ENCODE measurements at places on chromosomes 6 and 20.

DNA sequence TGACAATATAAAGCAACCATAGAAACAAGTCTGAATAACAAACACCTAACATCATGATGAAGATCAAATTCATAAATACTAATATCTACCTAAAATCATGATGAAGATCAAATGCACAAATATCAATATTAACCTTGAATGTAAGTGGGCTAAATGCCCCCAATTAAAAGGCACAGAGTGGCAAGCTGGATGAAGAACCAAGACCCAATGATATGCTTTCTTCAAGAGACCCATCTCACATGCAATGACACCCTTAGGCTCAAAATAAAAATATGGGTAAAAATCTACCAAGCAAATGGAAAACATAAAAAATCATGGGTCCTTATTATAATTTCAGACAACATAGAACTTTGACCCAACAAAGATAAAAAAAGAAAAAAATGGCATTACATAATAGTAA, 578.5 kb upstream of the PTCHD4 start:
- no peak for DNase-seq

GRCh38 chr6:76441875-76442274, 369.4 kb upstream of the IMPG1 start:
- no peak for DNase-seq

GRCh38 chr6:87297119-87297518, 25.3 kb upstream of the SMIM8 start:
- no peak for DNase-seq

DNA sequence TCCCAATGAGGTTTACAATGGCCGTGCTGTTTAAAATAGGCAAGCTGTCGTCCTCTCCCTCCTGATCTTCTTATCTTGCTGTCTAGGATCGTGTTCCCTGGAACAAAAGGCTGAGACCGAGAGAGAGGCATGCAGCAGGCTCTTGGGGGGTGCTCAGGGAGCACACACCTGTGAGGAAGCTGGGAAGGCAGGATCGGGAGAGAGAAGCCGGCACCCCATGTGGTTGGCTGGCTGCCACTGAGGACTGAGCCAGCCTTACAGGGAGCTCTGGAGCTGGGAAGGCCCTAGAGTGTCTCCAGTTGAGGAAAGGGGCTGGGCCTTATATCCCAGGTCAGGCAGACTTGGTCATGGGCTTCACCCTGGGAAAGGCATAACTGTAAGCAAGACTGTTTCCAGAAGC, 184.2 kb downstream of the LY86 start:
- no peak for DNase-seq

DNA sequence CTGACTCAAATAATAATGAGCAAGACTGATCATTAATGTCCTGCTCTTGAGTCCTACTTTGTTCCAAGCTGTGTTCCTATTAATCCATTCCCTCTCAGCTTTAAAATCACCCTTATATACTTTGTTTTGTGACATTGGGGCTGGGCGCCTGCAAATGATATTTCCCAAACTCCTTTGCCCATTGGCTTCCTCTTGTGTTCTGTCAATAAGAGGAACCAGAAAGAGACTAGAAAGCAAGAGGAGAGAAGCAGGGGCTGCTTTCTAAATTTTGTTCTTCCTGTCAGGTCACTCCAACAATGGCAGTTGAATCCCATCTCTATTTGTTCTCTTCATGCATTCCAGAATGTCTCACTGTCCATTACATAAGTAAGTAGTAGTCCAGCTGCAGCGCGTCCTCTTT, 21.6 kb upstream of the TRIM27 start:
- DNase-seq: no peak

- DNase-seq: no peak
These were observed 19.8 kb downstream of the GCM1 start for GRCh38 chr6:53128842-53129241.

DNA sequence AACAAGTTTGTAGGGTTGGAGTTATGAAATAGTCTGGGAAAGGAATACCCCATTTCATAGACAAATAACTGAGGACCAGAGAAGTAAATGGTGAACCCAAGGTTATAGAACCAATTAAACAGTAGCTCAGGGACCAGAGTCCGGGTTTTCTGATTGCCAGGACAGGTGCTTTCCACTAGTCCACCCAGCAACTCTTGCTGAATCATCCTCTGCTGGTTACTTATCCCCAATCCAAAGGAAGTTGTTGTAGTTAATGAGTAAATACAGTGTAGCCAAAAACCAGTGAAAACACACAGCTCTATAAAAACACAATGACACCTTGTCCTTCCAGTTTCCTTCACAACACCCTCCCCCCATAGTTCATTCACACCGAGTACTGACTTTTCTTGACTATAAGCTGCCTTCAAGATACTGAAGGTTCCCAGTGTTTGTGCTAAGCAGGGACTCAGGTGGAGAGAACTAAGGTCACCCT, 766 bp upstream of the TINAG start:
- no peak for DNase-seq

DNA sequence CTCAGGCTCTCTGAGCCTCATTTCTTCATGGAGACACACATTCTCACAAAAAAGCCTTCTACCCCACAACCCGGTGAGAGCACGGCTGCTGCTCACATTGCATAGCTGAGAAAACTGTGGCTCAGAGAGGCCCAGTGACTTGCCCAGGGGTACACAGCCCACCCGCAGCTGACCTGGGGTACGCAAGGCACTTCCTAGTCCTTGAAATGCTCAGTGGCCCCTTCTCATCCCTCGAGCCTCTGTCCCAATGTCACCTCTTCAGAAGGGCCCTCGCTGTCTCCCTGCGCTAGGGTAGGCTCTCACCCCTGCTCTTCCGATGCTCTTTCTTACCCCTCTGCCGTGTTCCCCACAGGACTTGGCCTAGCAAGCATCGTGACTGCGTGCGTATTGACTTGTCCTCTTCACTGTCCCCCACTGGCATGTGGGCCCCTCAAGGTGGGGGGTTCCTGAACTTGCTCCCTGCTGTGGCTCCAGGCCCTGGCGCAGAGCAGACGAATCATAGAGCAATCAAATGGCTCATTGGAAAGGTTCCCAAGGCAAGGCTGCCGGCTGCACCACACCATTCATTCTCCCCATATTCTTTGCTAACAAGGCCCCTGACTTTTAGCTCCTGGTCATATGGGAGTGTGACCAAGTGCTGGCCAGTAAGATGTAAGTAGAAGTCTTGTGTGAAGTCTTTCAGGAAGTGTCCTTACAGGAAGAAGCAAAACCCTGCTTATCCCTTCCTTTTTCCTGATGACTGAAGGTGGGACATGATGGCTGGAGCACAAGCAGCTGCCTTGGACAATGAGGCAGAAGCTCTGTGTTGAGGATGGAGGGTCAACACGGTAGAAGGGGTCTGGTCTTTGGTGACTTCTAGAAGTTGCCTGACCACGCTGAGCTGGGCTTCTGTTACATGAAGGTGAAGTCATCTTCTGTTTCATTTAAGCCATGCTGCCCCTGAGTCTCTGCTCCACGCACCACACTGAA, 22.7 kb downstream of the PCK1 start:
- DNase-seq: no peak

- no peak for DNase-seq
These were observed 293.7 kb downstream of the BTBD3 start for GRCh38 chr20:12211361-12211760.

GRCh38 chr20:10174400-10174799, 44.2 kb upstream of the SNAP25 start:
- no peak for DNase-seq

DNA sequence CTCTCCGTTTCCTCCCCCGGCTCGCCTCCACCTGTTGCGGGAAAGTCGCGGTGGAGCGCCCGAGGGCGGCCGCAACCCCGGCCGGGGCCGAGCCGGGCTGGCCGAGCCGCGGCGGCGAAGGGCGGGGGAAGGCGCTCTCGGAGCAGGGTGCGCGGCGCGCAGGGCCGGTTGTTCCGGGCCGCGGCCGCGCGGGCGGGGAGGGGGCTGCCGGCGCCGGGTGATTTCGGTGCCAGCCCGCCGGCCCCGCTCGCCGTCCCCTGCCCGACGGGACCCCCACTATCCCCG, 235 bp downstream of the MAP7 start:
- no peak for DNase-seq

- DNase-seq: no peak
These were observed 97.5 kb downstream of the ARMC2 start for GRCh38 chr6:108945681-108946159.

DNA sequence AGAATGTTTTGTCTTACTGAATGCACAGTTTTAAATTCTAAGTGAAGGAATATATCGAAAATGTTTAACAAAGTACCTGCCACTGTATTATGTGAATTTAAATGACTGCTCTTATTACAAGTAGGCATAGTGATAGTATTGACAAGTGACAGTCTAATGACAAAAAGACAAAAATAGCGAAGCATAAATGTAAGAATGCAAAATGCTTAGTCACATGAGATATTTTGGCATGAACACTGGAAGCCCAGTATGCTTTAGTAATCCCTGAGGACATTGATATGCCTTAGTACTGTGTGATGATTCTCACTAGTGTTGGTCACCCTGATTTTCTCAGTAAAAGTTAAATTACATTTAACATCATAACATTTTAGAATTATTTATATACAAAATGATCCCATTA, 153.5 kb downstream of the EYA4 start:
- DNase-seq: no peak

- no peak for DNase-seq
These were observed 16.1 kb downstream of the FGD2 start for GRCh38 chr6:37021356-37022129.

DNA sequence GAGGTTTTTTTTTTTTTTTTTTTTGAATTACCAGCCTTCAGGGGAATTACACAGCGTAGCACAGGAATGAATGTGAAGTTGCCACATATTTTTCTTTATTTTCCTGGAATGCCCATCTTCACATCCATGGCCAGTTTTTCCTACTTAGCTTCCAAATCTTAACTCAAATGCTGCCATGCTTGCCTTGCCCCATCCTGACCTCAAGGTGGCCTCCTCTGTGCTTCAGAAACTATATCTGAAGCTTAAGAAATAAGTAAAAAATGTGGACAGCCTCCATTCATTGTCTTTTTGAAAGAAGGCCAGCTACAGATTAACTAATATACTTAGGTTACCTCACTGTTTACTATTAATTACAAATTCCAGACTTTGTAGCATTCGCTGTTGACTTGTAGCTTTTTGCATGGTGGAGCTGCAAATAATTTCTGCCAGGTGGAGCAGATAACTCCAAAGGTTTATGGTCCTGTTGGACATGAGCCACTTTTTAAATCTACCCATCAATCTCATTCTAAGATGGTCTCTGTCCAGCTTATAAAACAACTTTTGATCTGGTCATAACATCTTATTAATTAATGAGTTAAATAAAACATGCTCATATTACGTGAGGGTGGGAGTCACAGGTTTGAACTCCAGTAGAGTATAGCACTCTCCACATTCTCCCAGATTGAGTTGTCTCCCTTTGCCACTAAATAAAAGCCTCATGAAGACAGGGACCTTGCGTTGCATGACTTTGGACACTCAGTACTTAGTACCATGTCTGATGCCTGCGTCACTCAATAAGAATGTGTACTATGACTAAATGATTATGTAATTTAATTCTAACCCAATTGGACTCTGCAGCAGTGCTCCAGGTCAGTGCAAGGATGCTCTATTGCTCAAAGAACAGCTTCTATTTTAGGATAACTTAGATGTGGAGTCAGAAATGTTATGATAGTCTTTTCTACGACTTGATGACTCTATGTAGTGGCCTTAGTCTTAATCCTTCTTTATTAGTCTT, 678.6 kb upstream of the CITED2 start:
- DNase-seq: no peak

DNA sequence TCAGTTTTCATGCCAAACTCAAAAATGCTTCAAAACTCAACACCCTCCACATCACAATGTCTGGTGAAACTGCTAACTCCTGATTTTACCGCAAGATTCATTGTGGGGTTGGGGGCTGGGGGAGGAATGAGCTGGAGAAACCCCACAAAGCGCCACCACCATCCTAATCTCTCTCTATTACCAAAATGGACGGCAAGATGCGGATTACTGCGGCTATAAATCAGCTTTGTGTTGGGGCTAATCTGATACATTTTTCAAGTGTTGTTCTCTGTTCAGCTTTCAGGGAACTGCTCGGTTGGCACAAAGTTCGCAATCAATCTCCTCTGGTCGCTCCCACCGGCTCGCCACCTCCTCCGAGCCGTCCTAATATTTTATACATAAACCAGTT, 83.7 kb downstream of the TMEM242 start:
- DNase-seq: no peak

- no peak for DNase-seq
These were observed 7.9 kb upstream of the SIRPA start for GRCh38 chr20:1887321-1887720.

DNA sequence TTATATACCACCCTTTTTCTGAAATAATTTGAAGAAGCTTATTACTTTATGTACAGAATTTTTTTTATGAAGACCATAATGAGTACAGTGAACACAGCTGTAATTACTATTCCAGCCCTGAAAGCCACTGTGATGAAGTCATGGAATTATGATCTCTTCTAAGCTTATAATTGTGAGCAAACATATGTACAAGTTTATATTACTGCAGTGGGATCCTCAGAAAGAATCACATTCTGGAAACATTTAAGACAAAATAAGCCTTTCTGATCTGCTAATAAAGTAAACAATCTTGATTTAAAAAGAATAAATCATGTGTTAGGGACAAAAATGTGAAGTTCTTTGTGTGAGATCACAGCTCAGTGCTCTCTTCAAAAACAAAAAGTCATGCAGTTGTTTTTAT, 560.4 kb downstream of the CD109 start:
- no peak for DNase-seq

DNA sequence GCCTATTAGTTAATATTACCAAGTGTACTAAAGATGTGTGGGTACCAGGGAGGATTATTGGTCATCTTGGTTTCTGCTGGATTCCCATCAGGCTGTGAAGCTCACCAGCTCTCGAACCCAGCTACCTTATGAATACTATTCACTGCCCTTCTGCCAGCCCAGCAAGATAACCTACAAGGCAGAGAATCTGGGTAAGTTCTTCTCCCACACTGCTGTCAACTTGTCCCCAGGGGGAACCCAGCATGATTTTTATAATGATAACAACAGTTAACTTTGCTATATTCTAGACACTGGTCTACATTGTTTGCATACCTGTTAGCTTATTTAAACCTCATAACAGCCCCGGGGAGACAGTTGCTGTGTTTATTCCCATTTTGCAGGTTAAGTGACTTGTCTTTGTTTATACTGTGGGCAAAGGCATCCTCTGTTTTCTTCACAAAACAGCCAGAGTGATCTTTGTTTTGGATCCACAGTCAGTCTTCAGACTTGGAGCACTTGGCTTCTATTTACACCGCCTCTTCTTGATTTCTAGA, 26.5 kb downstream of the TM9SF4 start:
- no peak for DNase-seq

DNA sequence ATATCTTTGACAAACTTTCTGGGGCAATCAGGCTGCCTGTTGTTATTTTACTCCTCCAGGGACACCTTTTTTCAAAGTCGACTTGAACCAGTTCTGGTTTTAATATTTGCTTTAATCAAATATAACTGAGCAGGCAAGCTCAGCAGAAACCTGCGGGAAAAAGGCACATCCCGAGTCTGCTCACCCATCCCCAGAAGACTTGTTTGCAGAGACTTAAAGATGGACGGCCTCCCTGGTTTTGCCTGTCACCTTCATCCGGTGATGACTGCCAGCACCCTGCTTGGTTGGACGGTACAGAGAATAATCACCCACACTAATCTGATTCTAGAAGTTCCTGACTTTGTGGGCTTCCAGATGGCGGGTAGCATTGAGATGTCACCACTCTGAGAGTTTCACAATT, 36.8 kb downstream of the PPP1R3G start:
- no peak for DNase-seq

Data from cortex of kidney (tissue), 1 donor.